ENCODE measurements at places on chromosomes 12 and 14.

GRCh38 chr14:103271189-103271588, 62.8 kb upstream of the EIF5 start:
- no peak for DNase-seq

- no peak for DNase-seq
Measured at GRCh38 chr12:72869024-72869423, 596.9 kb downstream of the TRHDE start.

GRCh38 chr14:93033084-93033982, 82.4 kb downstream of the ITPK1 start:
- DNase-seq = no peak

DNA sequence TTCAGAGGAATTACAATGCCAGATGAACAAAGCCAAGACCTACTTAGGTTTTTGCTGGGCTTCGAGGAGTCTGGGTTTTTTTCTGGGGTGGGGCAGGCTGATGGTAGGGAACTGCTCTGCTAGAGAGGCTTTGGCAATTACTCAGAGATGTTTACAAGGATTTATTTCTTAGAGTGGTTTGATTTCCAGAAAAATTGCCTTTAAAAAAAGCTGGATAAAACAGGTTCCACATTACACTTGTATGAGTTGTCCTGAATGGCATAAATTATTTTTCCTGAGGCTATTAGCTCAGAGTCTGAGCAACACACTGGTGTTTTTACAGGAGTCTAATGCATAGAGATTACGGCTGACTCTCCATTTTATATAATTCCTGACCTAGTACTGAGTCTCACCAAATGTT, 118.5 kb upstream of the FRMD6 start:
- DNase-seq = no peak

- no peak for DNase-seq
Measured at GRCh38 chr14:96587823-96588385, 85.7 kb downstream of the PAPOLA start.

DNA sequence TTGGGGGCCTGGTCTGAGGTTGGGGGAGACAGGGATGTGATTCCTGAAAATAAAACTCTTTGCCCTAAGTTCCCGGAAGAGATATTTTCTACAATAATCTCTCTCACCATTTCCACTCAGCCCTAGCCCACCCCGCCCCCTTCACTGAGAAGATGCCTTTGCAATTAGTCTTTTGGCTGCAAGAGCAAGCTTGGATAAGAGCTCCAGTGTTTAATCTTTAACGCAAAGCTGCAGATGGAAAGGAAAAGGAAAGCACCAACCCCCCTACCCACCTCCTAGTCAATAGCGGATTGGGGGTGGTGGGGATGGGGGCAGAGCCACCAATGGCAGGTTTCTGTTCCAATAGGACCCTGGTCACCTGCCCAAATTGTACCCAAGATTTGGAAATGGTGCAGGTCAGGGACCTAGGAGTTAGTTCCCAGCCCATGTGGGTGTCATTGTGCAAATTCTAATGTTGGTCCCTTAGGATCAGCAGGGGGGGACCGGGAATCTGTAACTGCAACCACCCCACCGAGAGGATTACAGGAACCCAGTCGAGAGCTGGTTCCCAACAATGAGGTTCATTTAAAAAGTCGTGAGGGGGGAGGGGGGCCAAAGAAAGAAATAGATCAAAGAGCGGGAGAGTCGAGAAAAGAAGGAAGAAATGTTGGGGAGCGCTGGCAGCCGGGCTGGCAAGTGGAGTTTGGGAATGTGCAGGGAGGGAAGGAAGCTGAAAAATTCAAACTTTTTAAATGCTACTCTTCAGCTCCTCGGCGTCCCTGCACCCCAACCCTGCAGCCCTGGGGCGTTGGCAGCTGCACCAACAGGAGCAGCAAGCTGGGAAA, 1.6 kb downstream of the ZFP36L1 start:
- DNase-seq = no peak

- DNase-seq = no peak
Measured at GRCh38 chr12:3035815-3036702, 41.1 kb upstream of the TSPAN9 start.

DNA sequence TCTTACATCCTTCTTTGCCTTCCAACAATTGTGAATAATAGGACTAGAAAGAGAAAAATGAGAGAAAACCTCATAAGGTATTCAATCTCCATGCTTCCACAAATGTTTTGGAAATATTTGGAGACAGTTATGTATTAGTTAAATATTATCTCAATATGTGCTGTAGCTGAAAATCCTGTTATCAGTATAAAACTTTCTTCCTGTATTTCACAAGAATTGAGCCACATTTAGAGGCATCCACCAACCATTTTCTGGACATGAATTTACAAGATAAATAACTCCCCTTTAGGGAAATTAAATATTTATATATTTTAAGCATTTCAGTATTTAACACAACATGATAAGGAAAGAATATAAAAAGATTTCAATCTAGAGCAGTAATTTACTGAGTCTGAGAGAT, 200.3 kb downstream of the GPHN start:
- no peak for DNase-seq

DNA sequence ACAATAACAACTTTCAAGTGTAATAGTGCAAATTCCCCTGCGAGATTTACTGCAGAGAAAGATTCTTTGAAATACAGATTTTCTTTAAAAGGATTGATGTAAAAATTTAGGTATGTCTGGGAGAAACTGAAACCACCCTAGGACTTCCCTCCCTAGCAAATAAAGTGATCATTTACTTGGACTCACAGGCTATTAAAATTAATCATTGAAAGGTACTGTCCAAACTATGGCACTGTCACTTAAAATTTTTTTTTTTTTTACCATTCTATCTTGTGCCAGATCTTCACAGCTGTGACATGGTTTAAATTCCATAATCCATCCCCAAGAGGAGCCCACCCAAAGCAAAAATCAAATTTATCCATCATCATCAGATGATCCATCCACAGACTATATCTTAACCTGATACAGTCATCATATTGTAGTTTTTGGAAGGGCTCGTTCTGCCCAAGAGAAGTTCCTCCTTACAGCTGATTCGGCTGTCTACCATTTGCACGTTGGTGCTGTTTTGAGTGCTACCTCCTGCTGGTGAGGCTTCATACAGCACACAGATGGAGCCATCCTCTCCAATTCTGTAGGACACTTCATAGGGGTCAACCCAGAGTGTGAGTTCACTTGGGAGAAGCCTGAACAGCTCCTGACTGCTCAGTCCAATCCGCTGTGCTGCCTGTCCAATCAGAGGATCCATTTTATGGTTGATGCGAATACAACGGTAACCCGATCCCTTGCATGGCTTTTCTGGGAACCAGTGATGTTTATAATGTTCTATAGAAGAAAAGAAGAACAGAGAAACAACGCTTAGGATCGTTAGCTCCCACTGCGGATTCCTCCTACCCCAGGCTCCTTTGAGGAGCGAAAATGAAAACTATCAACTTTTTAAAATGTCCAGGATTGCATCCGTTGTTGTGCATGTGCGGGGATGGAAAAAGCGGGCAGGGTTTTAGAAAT, 1.7 kb downstream of the BTG1 start:
- no peak for DNase-seq

- no peak for DNase-seq
Measured at GRCh38 chr14:99034711-99035171, 237.3 kb downstream of the BCL11B start.

DNA sequence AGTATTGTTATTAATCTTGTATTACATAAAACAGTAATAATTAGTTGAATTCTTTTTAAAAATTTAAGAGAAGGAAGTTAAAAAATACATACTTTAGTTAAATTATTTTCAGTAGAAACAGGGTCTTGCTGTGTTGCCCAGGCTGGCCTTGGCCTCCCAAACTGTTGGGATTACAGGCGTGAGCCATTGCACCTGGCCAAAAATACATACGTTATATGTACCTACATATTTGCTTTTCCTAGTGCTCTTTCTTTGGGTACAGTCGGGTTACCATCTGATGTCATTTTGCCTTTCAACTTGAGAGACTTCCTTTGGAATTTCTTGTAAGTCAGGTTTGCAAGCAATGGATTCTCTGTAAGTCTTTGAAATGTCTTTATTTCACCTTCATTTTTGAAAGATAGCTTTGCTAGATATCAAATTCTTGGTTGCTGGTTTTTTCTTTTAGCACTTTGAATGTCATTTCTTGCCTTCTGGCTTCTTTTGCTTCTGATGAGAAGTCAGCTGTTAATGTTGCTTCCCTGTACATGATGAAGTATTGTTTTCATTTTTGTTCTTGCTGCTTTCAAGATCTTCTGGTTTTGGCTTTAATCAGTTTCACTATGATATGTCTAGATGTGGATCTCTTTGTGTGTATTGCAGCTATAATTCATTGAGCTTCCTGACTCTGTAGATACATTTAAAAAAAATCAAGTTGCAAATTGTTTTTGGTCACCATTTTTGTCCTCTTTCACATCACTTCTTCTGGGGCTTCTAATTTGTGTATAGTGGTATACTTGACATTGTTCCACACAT, 84.4 kb downstream of the SPATS2 start:
- DNase-seq = no peak

DNA sequence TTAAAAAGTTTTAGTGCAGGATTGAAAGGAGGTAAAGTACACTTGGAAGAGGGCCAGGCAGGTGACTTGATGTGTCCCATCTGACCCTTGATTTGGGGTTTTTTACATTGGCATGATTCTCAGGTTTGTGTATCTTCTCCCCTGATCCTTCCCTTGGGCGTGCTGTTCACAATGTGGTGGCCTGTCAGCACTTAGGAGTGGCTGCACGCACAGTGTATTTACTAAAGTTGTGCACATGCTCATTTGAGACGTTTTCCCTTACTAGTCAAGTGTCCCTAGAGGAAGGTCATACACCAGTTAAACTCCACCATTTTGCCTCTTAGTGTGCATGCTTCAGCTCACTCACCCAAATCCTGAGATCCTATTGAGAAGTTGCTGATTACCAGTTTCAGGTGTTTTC, 145.7 kb upstream of the PLEKHA5 start:
- no peak for DNase-seq

DNA sequence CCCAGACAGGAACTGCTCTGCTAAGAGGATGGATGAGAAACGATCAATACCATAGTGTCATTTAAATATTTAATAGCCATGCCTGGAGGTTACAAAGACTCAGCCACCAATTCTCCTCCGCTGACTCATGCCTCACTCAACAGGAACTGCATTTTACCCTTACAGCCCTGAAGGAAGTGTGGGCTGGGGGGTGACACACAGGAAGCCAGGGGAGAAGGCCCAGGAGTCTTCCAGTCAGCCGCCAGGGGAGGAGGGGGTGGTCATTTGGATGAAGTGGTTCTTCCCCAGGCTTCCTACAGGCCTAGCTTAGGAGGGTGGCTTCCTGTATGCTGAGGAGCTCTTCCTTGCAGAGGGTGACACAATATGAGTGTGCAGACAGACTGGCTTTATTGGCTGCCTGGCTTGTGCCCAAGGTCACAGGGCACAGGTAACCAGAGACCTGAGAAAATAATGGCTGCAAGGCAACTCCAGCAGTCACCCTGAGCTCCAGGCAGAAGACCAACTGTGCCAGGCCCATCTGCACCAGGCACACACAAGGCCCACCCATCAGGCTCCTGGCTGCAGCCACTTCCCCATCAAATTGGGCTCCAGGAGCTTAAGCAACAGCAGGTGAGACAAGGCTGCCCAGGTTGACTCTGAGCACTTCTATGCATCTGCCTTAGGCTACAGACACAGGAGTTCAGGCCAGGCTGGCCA, 30.6 kb upstream of the RPLP0 start:
- DNase-seq = peak; percentile 49

- DNase-seq = no peak
Measured at GRCh38 chr14:87066221-87066817, 926.7 kb downstream of the GALC start.

DNA sequence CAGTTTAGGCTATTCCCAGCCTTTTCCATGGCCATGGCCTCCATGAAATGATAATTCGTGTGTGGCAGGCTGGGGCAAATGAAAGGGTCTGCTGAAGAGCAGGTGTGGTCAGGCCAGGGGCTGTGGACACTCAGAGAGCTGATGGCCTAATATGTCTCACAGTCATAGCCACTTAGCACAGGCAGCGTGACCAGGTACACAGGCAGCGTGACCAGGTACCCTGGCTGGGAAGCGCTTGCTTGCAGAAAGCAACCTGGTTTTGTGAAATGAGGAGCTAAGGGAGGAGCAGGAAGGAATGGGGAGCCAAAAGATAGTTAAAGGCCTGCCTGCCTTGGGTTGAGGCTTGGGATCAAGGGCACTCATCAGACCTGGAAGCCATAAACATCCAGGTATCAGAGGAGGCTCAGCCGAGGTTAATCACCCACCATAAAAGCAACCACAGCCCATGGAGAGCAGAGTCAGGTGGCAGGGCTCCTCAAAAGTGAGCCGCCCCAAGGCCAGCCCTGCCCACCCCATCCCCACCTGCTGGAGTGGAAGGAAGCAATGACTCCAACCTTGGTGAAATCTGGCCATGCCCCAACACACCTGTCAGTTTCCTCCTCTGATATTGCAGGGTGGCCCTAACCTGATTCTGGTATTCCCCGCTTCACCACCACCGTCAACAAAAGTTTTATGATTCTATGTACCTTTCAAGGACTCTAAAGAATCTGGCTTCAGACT, 8.0 kb upstream of the KRT8 start:
- DNase-seq = no peak

GRCh38 chr12:92726850-92727249, 24.1 kb downstream of the PLEKHG7 start:
- no peak for DNase-seq
